ENCODE measurements at places on chromosomes 11 and 22. TPM values are rescaled to one million over a fixed set of nuclear protein-coding genes. Genes with fewer than 3 reads are reported as not detected.
A peak's percentile ranks its signal among the peaks of the same experiment; 100 is the strongest.

Gene SLC43A1
- 28.0 TPM for total RNA-seq

Gene SYT8
- total RNA-seq = 0.59 TPM

DNA sequence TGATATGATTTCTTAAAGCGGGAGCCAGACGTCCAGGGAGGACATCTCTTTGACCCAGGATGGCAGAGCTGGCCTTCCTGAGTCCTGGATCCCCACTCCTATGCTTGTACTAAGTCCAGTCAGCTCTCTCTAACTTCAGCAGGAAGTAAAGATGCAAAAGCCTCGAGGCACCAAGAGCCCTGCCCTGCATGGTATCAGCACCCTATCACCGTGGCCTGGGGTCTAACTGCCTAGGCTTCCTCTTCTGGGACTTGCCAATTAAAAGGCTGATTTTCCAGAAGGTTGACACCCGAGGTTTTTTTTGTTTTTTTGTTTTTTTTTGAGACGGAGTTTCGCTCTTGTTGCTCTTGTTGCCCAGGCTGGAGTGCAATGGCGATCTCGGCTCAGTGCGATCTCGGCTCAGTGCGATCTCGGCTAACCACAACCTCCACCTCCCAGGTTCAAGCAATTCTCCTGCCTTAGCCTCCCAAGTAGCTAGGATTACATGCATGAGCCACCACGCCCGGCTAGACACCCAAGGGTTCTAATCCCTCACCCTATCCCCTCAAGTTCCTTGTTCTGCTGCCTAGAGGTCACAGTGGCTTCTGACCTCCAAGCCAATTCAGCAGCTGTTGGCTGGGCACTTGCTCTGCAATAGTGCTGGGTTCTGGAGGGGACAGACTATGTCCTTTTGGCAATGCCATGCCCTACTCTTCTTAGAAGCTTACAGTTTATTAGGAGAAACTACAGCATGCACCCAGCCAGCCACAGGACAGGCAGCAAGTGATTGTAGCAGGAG is 50.6 kb upstream of the FTH1 start:
- peaks cover 5% of the 10 kb centered on the region for H3K4me1 ChIP-seq
- no peak overlapping the region for H3K27ac ChIP-seq
- H3K36me3 ChIP-seq = no peaks in the 10 kb centered on the region
- no peak for DNase-seq

GRCh38 chr22:36111316-36111715 is 49.2 kb downstream of the APOL3 start:
- H3K27me3 ChIP-seq = no peaks in the 10 kb centered on the region
- no peak overlapping the region for H3K27ac ChIP-seq
- no peak overlapping the region for H3K4me3 ChIP-seq
- no peaks in the 10 kb centered on the region for H3K36me3 ChIP-seq
- DNase-seq = peak; percentile 36

- peaks cover 7% of the 10 kb centered on the region for H3K4me1 ChIP-seq
- H3K36me3 ChIP-seq = no peaks in the 10 kb centered on the region
- H3K27me3 ChIP-seq = peaks cover 1% of the 10 kb centered on the region
- DNase-seq = no peak
These were observed 6.8 kb downstream of the JRKL start for GRCh38 chr11:96396637-96397036.

Data from osteoblast (primary cell).